ENCODE measurements at places on chromosomes 5 and 9.

DNA sequence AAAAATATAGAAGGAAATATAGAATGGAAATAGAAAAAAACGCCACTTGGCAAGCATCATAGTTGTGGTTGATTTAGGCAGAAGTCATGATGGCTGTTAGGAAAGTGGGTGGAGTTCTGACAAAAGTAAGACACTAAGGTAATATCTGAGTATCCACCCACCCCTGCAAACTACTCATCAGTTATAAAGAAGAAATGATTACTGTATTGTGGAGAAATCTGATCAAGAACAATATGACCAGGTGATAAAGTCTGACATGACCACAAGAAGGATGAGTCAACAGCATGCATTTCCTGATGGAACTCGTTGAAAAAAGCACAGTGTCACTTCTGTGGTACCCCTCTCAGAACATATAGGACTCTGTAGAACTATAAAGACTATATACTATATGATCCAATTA is 343.4 kb upstream of the PAPPA start:
- no peak for DNase-seq

DNA sequence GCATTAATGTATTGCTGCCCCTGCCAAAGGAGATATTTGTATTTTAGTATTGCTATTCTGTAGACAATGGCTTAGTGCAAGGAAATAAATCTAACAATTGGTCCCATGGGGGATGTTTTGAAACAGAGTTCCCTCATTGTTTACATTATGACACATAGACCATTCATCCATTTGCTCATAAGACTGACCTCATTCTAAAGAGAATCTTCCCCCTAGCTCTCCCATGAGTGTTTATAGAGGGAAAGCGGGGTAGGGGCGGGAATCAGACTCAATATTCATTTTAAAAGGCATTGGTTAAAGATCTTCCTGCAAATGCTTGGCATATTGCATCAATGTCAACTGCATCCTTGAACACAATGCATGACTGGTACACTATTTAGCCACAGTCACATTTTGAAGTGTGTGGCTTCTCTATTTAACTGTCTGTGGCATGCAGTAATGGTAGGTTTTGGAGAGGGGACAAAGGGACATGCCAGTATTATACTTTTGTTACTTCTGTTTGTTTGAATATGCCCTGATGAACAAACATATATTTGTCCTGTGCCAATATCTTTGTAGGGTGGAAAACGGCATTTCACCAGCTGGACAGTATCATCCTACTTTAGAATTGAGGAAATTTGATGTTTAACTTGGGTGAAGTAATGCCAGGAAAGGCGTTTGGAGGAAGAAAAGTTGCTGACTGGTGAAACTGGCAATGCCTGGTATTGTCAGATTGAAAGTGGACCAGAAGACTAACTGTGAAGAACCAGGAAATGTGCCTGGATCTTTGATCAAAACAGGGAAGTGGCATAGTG is 84.1 kb upstream of the MEGF10 start:
- DNase-seq: no peak

- no peak for DNase-seq
Observed at GRCh38 chr5:134077926-134078580, 36.4 kb upstream of the TCF7 start.

- no peak for DNase-seq
Observed at GRCh38 chr5:81908771-81909170, 63.1 kb upstream of the ATG10 start.

DNA sequence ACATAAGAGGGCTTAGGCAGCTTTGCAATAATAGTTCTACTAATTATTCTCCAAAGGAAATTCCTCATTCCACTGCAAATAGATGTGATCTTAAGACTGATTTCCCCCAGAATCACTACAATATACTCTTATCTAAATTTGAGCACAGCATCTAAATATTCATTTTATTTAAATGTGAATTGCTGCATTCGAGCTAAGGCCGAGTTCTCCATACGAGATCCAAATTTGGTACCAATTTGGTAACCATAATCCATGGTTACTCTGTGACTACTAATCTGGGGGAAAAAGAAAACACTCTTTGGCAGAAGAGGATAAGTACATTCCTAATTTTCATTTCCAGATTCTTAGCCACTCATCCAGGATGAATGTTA is 19.7 kb upstream of the RIC1 start:
- DNase-seq: no peak

DNA sequence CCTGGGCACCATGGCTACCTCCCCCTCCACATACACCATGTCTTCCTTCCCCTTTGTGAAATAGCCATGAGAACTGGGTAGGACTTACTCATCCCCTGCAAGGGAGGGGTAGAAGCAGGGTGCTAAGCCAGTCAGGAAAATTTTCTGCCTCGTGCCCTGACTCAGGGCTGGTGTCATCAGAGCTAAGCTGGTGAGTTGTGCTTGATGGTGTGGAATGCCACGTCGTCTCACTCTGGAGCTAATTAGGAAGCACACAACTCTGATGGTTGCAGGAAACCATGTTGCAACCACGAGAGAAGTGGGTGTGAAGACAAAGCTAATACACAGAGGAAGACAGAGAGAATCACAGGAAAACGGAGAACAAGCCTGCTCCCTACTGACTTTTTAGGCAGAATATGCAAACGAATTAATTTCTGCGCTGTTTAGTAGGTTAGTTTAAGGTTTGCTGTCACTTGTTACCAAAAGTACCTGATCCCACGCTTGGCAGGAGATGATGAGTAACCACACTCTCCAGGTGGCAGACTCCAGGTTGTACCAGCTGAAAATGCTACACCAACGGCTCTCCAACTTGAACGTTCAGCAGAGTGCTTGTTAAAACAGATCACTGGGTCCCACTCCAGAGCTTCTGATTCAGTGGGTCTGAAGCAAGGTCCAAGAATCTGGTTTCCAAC is 54.5 kb downstream of the STK10 start:
- peak; percentile 36 for DNase-seq

GRCh38 chr9:107163370-107163769 is 119.7 kb upstream of the RAD23B start:
- no peak for DNase-seq

DNA sequence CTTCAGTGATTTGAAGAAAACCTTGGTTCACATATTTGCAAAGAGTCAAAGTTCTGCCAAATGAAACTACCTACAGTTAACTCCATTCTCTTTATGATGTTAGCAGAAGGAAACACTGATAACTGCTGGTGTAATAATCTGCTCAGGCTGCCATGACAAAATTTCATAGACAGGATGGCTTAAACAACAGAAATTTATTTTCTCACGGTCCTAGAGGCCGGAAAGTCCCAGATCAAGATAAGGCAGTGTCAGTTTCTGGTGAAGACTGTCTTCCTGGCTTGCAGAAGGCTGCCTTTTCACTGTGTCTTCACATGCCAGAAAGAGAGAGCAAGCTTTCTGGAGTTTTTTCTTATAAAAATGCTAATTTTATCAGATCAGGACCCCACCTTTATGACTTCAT is 102.4 kb upstream of the PARP8 start:
- DNase-seq: no peak

GRCh38 chr9:90098408-90098807 is 493.6 kb downstream of the GADD45G start:
- no peak for DNase-seq

DNA sequence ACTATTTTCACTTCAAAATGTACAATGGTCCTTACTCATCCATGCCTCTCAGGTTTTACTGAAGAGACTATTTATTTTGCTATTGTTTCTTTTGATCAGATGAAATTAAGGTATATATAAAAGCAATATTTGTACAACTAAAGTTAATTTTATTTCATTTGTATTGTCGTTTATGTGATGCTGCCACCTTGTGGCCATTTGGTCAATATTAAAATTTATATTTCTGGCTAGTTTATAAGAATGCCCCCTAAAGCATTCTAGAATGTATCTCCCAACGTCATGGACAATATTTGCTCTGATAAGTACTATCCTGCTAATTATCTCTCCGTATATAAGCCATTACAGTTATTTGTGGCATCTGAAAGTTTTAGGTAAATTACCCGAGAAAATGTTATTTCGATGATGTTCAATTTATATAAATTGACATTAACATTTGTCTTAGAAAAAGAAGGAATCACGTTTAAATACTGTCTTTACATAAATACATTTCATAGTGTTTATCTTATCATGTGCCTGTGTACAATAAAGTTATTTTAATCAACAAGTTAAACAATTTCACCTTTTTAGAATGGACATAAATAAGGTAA is 680.0 kb downstream of the TAF11L14 start:
- no peak for DNase-seq

DNA sequence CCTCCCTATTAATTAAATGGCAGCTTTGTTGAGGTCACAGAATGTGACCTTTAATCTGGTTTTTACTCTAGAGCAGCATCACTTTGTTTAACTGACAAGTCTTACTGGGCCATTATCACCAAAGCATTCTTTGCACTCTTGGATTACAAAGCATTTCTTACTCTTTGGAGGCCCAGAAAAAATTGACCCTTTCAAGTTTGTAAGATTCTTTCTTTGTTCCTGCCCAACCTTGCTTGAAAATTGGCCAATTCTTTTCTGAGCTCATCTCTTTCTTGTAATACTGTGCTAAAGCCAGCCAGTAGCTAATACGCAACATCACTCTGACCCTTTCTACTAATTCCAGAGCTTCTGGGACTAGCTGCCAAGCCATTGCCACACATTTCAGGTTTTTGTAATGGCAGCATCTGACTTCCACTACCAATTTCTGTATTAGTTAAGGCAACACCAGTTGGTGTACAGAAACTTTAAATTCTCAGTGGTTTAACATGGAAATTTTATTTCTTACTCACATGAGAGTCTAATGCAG is 131.6 kb downstream of the PRDM6 start:
- no peak for DNase-seq

GRCh38 chr5:99019812-99020697 is 91.2 kb upstream of the CHD1 start:
- DNase-seq: no peak

GRCh38 chr9:134551644-134552348 is 89.8 kb upstream of the COL5A1 start:
- DNase-seq: no peak
